ENCODE measurements at places on chromosomes 4 and X.

DNA sequence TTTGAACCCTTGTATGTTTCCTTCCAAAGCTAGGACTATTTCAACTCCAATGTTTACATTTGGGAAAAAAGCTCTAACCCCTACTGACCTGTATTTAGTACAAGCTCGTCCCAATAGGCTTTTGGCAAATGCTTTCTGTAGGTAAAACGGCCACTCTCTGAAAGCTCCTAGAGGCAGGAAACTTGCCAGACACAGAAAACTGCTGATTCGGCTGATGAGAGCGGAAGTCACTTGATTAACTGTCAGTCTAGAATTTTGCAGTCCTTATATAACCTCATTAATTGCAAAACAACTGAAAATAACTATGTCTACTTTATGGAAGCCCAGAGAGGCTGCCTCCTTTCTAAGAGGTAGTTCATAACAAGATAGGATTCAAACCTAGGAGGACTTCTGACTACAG lies 108.1 kb downstream of the TSPAN7 start:
- DNase-seq = peak; percentile 63

DNA sequence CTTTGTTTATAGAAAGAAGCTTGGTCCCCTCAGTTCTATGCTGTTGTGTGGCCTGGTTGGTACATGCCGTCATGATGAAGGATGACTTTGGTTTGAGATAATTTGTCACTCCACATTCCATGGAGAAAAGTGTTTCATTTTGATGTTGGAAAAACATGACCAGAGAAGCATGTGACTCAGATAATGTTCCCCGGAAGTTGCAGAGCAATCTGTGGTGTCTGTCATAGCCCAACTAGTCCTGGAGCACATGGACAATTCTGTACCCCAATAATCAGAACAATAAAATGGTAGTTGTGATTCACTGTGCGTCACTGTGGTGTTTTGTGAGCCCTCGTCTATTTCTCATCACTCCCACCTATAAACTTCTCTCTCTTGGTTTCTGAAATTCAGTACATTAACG lies 85.1 kb downstream of the PDK3 start:
- DNase-seq = no peak

GRCh38 chr4:73170518-73171198 lies 87.9 kb downstream of the ANKRD17 start:
- DNase-seq = no peak

GRCh38 chr4:76028350-76028765 lies 5.1 kb upstream of the CXCL10 start:
- peak; percentile 44 for DNase-seq

- no peak for DNase-seq
Measured at GRCh38 chr4:2482693-2483092, 13.8 kb downstream of the RNF4 start.

GRCh38 chr4:155675709-155676429 lies 9.2 kb downstream of the GUCY1A1 start:
- peak; percentile 82 for DNase-seq
